ENCODE measurements at places on chromosomes 11 and 22.

DNA sequence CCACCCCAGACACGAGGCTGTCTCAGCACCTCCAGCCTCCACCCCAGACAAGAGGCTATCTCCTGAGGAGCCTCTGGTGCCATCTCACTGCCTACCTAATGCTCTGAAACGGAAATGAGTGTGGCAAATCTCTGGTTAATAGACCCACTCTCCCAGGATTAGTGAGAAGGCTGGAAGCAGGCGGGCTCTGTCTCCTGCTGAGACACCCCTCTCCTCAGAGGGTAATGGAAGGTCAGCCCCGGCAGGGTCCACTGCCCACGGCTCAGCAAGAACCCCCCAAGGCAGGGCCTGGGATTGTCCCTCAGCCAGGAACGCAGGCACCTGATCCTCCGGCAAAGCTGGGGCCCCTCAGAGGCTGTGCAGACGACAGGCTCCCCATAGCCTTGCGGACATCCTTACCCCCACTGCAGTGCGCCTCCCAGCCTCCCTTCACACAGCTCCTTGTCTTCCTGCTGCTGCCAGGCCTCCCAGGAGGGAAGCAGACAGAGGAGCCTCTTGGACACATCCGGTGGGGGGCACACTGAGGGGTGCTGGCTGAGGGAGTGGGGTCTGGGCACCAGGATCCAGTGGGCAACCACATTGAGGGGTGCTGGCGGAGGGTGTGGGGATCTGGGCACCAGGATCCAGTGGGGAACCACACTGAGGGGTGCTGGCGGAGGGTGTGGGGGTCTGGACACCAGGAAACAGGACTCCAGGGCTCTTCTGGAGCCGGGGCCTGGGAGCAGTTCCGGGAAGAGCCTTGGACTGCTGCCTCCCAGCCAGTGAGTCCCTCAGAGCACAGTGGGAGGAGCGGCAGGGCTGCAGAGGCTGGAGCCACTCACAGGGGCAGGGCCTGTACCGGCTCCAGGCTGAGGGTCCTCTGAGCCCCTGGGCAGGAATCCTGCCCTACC lies 13.1 kb downstream of the CHID1 start:
- DNase-seq: no peak

GRCh38 chr11:129375751-129376657 lies at the start of gene BARX2:
BARX2 (plus strand) TSS chr11:129375848; CDS start chr11:129376036, 188 bp downstream.
- DNase-seq: no peak

DNA sequence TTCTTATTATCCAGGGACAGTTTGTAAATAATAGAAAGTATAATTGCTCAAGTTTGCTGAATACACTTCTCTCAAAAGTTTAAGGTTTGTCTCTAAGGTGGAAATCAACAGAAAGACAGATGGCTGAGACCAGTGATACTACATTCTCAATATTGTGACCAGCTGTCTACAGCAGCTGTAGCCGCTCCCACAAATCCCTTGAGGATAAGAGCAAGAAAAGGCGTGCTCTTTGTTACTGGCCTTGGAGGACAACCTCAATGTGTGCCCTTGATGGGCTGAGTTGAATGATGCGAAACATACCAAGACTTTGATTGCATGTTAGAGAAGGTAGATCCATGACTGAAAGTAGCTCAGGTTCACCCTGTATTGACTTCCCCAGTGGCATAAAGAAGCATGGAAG lies 6.1 kb downstream of the OR6M1 start:
- DNase-seq: no peak

GRCh38 chr22:36580846-36581245 lies 51.9 kb upstream of the EIF3D start:
- no peak for DNase-seq

- no peak for DNase-seq
Observed at GRCh38 chr22:34004058-34004457, 83.8 kb upstream of the LARGE1 start.

- DNase-seq: no peak
Observed at GRCh38 chr11:57364851-57365660, 15.9 kb downstream of the PRG3 start.

DNA sequence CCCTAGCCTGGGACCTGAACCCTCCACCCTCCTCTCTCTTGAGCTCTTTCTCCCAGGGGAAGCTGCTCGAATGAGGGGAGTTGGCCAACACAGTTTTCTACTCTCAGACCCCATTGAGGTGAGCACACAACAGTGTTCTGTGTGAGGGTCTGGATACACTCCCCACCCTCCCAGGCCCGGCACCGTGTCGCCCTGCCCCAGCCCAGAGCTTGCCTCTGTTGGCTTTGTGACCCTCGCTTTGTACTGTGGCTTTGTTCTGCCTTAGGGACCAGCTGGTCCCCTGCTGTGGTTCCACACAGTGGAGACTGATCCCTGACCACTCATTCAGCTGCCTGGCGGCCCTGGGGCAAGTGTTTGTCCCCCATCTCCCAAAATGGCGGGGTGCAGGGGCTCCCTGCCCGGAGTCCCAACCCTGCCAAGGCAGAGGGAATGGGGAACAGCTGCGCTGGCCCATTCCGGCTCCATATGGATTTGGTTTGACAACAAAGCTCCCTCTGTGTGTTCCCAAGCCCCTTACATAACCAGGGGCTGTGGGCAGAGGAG lies 8.3 kb downstream of the ST3GAL4 start:
- no peak for DNase-seq

DNA sequence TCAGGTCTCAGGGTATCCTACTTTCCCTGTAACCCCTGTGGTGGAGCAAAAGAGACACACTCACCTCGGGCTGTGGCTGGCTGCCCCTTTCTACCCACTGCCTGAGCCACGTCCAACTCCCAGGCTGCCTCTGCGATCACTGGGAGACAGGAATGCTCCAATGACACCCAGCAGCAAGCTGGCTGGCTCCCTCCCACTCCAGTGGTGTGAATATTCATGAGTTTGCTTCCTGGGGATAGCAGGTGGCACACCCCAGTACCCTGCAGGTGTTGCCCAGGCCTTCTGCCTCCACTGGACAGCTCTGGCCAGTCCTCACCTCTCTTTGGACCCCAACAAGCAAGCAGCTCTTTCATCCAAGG lies 9.7 kb downstream of the GAL3ST1 start:
- DNase-seq: no peak

GRCh38 chr11:119571311-119571710 lies 148.3 kb upstream of the THY1 start:
- no peak for DNase-seq

GRCh38 chr11:68467201-68467834 lies 6.8 kb downstream of the PPP6R3 start:
- no peak for DNase-seq

DNA sequence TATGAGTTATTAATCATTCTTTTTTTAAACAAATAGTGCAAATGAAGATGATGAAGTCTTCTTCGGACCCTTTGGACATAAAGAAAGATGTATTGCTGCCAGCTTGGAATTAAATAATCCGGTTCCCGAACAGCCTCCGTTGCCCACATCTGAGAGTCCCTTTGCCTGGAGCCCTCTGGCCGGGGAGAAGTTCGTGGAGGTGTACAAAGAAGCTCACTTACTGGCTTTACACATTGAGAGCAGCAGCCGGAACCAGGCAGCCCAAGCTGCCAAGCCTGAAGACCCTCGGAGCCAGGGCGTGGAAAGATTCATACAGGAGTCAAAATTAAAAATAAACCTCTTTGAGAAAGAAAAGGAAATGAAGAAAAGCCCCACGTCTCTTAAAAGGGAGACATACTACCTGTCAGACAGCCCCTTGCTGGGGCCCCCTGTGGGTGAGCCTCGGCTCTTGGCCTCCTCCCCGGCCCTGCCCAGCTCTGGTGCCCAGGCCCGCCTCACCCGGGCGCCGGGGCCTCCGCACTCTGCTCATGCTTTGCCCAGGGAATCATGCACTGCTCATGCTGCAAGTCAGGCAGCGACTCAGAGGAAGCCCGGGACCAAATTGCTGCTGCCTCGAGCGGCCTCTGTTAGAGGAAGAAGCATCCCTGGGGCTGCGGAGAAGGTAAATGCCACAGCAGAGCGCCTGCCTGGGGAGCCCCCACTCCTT lies 11.8 kb downstream of the GTSE1 start:
- no peak for DNase-seq

DNA sequence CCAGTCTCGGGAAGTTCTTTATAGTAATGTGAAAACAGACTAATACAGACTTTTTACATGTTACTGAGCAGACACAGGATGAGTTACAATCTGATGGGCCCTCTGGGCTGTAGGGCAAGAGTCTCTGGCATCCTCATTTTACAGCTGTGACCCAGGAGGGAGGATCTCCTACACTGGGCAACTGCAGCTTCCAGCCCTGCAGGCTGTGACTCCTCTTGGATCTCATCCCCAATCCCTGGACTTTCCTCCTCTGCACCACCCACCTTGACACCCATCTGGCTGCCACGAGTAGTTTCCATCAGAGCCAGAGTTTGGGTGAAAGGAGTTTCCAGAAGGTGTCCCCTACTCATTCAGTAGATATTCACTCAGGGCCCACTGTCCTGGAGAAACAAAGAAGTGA lies 48.9 kb upstream of the MYEOV start:
- no peak for DNase-seq

- no peak for DNase-seq
Observed at GRCh38 chr22:36258701-36259614, 6.0 kb downstream of the APOL1 start.

GRCh38 chr11:12744826-12745502 lies 70.7 kb downstream of the TEAD1 start:
- DNase-seq: no peak
